ENCODE measurements at places on chromosomes 2 and 18.
A peak's percentile ranks its signal among the peaks of the same experiment; 100 is the strongest.

GRCh38 chr2:138757384-138757783 is 22.8 kb downstream of the NXPH2 start:
- DNase-seq: no peak

DNA sequence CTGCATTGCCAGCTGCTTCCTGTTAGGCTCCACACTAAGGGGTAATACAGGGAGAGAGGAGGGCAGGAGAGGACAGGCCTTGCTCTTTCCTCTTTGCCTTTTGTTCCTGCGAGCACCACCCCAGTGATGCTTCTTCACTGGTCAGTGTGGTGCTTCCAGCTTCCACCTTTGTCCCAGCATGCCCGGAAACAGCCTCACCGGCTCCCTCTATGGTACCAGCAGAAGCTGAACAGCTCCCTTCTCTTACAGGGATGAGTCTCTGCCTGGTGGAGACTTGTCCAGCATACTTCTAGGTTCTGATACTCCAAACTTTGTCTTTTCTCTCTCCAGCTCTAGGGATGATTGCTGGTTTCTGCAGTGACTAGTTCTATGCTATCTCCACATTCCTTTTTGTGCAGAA is 413.3 kb downstream of the TSN start:
- no peak for DNase-seq

- DNase-seq: peak; percentile 33
Observed at GRCh38 chr2:118089139-118089800, 999 bp downstream of the INSIG2 start.

GRCh38 chr2:190546734-190547133 is 12.2 kb upstream of the NEMP2 start:
- DNase-seq: no peak

DNA sequence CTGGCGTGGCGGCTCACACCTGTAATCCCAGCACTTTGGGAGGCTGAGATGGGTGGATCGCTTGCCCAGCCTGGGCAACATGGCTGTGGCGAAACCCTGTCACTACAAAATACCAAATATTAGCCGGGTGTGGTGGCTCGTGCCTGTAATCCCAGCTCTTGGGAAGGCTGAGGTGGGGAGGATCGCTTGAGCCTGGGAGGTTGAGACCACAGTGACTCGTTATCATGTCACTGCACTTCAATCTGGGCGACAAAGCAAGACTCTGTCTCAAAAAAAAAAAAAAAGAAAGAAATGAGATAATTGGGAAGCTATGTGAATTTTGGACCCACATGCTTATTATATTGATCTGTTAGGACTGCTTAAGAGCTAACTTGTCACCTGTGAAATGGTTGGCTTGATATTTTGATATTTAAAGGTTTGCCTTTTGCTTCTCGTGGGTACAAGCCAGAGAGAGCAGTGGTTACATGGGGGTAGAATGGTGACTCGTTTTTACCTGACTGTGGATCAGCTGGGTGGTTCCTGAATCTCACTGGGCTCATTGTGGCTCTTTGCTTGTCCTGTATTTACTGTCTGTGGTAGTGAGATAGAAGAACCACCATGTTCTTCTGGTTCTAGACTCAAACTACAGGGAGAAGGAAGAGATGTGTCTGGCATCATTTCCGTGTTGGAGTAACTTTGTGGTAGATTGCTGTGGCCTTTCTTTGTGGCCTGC is 28.9 kb downstream of the ZNF532 start:
- DNase-seq: no peak

DNA sequence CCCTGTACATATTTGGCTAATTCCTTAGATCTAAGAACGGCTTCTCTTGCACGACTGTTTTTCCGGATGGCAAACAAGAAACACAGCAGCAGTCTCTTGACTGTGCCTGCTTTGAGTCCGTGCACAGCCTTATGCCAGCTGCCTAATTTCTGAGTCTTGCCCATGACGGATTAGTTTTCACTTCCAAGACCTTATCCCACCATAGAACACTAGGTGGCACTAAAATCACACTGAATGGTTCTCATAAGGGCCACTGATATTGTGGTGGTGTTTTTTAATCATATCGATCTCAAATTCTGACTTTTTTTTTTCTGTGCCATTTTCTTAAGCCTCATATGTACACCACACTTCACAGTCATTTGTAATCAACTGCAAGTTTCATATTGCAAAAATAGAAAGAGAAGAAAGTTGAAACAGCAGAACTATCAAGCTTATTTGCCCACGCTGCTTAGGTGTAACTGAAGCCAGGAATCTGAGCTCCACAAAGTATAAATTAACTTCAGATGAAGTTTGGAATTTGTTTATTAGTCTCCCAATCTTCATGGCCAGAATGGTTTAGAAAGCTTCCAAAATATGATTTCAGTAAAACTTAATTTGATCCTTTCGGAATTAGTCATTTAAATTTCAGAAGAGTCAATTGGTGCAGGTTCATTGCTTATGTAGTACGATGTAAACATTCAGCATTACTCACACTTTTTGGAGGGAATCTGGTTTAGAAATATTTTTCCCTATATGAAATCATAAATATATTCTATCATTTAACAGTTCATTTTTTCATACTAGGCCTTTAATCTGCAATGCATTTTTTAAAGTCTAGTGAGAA is 45.5 kb upstream of the SCN7A start:
- peak; percentile 48 for DNase-seq

GRCh38 chr2:187554011-187554703 is at the start of gene TFPI:
Gene TFPI (minus strand): TSS chr2:187554435. CDS start chr2:187503768, 50,667 bp downstream.
- DNase-seq: no peak

DNA sequence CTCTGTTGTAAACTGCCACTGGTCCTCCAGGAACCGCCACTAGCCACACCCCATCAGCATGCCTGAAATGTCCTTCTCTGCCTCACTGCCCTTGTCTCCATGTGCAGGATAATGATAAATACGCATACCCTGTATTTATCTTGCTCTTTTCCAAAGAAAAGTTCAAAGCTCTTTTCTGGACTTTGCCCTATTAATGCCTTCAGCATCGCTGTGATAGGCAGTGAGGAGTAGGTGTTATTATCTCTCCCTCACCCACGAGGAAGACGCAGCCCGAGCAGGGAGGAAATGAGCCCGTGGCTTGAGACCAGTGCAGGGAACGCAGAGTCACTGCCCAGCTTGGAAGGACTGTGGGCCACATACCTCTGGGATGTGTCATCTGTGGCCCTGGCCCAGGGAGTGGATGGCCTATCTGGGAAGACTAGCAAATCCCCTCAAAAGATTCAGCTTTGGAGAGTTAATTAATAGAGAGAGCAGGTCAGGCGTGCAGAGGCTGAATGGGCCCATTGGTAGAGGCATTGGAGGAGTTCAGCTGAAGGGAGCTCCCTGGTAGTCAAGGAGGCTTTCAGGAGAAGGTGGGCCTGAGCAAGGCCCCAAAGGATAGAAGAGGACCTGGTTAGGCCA is 39.5 kb upstream of the MCFD2 start:
- no peak for DNase-seq

GRCh38 chr2:75493230-75493629 is 67.5 kb downstream of the EVA1A start:
- DNase-seq: no peak

- DNase-seq: no peak
Observed at GRCh38 chr2:19359456-19359855, 1.0 kb upstream of the OSR1 start.

DNA sequence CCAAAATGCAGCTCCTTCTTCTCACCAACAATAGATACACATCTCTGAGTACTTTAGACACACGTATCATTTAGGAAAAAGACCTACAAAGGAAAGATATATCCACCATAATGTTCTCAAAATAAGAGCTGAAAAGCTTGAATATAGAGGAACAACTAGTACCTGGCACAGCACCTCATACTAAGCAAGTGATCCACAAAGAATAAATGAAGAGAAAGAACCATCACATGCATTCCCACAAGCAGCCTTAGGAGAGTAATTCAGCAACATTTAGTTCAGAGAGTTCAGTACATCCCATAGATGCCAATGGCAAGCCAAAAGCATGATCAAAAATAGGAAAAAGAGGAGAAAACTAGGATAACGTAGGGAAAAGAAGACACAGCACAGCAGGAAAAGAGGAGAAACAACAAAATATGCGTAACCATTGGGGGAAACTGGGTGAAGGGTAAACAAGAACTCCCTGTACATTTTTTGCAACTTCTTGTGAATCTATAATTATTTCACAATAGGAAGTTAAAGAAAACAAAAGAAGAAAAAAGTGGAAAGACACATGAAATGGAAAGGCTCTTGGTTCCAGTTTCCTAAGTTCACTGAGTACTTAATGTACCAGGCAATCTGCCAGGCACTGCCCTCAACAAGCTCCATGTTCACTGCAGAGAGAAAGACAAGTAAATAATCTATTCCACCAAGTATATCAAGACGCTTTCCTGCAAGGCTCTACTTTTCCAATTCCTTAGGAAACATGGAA is 22.3 kb downstream of the CLASP1 start:
- no peak for DNase-seq

DNA sequence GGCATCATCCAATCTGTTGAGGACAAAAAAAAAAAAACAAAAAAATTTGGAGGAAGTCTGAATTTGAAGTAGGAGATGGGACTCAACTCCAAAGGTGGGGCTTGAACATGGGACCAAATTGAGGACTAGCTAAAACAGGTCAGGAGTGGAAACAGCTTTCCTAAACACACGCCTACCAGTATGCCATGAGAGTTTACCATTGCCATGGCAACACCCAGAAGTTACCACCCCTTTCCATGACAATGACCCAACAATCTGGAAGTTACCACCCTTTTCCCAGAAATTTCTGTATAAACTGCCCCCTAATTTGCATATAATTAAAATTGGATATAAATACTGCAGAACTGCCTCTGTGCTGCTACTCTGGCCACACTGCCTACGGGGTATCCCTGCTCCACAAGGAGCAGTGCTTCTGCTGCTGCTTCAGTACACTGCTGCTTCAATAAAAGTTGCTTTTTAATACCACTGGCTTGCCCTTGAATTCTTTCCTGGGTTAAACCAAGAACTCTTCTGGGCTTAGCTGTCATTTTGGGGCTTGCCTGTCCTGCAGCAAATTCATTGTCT is 73.3 kb upstream of the FSIP2 start:
- DNase-seq: no peak

- DNase-seq: no peak
Observed at GRCh38 chr18:35178260-35178659, 62.6 kb upstream of the ZNF397 start.

DNA sequence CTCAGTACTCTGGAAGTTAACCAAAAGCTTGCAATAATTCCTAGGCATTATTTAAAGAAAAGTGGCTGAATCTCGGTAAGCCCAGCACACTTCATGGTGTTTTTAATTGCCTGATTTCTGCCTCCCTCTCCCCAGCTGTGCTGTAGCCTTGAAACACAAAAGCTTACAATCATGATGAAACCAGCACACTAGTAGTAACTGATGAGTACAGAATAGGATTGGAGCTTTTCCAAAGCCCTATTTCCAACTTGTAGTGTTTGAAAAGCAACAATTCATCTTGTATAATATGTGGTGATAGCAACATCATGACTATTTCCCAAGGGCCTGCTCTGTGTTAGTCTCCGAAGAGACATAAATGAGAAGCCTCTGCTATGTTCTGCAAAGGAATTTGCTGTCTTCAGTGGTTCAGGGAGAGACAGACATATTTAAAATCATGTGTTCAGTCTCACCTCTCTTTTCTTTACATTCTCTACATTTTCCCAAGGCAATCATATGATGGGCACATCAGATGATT is 1015.0 kb downstream of the BCL11A start:
- no peak for DNase-seq

DNA sequence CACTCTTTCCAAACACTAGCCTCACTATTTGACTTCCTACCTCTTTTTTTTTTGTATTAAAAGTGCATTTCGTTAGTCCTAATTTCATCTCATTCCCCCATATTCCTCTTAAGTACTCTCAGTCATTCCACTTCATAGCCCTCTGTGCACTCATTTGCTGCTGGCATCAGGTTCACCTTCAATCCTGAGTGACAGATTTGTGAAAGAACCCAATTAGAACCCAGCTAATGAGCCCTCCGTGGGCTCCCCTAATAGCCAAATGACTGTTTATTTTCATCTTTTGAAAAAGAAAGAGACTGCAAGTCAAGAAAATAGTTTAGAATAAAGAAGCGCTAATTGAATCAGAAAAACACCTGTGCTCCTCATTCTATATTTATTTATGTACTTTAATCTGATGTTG is 512.1 kb upstream of the LRATD1 start:
- DNase-seq: no peak

DNA sequence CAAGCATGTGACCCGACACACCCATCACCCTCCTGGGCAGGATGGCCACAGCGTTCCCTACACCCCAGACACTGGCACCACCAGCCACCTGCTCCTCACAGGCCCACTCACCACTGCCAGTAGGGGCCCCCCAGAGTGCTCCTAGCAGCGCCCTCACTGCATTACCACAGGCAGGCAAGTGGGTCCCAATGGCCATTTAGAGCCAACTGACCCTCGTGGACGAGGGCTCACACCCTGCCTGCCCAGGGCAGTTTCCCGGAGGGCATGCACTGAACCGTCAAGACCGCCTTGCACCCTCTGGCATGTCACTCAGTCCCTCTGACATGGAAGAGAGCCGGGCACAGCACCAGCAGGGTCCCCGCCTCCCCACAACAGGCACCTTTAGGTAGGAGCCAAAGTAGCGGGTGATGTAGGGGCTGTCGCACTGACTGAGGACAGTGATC is 7.3 kb downstream of the STK25 start:
- no peak for DNase-seq

DNA sequence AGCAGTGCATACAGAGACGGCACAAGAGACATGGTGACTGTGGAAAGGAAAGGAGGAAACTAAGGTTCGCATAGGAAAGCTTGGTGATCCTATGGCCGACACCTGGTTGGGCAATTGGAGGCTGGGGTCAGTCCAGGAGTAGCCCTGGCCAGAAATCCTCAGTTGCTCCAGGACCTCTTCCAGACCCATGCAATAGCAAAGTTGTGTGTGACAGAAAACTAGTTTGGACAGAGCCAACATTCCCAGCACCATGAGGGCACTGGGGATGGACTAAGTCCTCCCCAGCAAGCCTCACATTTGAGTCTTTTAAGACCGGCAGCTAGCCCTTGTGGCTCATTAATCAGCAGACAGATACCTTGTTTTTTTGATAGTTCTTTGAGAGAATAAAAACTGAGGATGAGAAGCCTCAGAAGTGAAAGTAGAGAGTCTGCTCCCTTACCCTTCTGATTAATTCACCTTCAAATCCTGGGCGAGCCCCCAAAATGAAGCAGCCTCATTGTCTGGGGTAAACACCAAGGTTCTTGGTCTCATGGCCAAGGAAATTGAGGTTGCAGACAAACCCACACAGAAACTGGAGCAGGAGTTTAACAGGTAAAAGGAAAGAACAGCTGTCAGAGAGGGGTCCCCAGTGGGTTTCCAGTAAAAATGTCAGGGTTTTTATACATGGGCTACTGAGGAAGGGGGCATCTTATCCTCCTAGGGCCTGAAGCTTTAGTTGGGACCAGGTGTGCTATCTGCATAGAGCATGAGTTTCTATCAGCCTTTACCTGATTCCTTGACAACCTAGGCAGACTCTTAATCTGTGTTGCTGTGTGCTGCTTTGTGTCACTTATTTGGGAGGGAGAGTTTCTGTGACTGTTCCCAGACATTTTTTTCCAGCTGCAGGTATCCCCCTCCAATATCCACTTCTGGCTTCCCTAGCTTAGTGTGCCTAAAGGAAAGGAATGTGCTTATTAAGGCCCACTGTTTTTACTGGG is 39.1 kb downstream of the STK17B start:
- DNase-seq: peak; percentile 52

All from CD4-positive, alpha-beta T cell treated with Interleukin-4 for 1 hour (primary cell).